ENCODE measurements at places on chromosomes 7 and 10.
A peak's percentile ranks its signal among the peaks of the same experiment; 100 is the strongest.

DNA sequence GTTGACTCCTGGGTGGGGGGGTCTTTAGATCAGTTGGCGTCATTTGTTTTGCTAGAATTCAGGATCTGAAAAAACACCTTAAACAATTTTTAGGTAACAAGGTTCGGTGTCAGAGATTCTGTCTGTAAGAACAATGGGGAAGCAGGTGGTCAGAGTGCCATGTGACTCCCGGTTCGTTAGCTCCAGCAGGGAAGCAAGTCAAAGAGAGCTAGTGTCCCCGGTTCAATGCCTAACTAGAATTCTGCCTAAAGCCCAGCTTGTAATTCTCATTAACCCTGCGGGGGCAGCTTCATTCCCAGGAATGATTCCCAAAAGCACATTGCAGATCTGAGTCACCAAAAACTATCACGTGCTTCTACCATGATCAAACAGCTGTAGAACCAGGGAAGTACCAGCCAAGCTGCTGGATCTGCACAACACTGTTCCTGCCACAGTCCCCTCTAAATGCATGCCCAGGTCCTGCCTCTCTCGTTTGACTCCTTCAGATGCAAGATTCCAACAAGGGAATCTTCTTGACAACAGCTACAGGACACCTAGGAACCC lies 664.3 kb upstream of the CELF2 start:
- no peak for DNase-seq

GRCh38 chr7:34390103-34390502 lies 267.9 kb upstream of the NPSR1 start:
- DNase-seq, result no peak

GRCh38 chr10:105844241-105844640 lies 1203.2 kb downstream of the SORCS3 start:
- no peak for DNase-seq

- no peak for DNase-seq
Observed at GRCh38 chr10:128018236-128018635, 108.0 kb downstream of the MKI67 start.

DNA sequence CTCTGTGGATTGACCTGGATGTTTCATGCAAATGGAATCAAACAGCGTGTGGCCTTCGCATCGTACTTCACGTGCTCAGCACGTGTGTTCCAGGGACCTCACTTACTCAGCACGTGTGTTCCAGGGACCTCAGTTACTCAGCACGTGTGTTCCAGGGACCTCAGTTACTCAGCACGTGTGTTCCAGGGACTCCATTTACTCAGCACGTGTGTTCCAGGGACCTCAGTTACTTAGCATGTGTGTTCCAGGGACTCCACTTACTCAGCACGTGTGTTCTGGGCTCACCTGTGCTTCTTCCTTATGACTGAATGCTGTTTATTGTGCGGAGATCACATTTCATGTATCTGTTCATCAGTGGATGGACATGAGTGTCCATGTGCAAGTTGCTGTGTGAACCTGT lies 22.0 kb downstream of the INPP5A start:
- DNase-seq, result no peak

DNA sequence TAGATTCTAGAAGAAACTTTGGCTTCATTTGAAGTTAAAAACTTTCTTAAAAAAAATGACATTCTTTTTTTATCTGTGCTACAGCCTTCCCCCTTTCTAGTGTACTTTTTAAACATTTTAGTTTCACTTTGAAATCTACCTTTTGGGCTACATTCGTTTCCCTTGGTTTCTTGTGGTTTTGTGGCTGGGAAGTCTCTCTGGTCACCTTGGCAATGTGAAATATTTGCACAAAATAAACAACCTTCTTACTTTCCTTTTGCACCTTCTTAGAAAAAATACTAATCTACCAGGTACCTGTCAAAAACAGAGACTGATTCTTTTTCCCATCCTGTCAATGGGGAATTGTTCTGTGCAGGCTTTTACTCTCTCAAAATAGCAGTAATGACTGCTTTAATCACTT lies 350.2 kb downstream of the GATA3 start:
- DNase-seq, result no peak

- no peak for DNase-seq
Observed at GRCh38 chr7:94999069-94999351, 91.6 kb downstream of the PPP1R9A start.

DNA sequence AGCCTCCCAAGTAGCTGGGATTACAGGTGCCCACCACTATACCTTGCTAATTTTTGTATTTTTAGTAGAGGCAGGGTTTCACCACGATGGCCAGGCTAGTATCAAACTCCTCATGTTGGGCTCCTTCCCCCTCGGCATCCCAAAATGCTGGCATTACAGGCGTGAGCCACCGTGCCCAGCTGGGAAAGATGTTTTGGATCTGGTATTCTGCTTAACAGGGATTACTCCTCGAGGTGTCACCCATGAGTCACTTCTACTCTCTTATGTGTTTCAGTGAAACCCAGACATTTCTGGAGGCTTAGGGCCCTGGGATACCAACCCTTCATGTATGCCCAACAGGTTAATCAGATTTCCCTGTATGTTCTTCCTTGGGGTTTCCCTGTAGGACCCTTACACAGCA lies 11.8 kb upstream of the OPN4 start:
- DNase-seq, result no peak

DNA sequence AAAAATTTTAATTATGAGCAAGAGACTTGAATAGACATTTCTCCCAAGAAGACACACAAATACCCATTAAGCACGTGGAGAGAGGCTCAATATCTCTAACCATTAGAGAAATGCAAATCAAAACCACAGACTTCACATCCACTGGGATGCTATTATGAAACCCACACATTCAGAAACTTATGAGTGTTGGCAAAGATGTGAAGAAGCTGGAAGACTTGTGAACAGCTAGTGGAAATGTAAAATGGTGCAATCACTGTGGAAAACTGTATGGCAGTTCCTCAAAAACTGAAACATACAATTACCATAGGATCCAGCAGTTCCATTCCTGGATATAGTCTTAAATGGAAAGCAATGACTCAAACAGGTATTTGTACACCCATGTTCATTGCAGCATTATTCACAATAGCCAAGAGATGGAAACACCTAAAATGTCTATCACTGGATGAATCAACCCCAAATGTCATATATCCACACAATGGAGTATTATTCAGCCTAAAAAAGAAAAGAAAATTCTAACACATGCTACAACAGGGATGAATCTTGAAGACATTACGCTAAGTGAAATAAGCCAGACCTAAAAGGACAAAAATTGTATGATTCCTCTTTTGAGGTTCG lies 53.5 kb upstream of the FRMD4A start:
- DNase-seq, result no peak

DNA sequence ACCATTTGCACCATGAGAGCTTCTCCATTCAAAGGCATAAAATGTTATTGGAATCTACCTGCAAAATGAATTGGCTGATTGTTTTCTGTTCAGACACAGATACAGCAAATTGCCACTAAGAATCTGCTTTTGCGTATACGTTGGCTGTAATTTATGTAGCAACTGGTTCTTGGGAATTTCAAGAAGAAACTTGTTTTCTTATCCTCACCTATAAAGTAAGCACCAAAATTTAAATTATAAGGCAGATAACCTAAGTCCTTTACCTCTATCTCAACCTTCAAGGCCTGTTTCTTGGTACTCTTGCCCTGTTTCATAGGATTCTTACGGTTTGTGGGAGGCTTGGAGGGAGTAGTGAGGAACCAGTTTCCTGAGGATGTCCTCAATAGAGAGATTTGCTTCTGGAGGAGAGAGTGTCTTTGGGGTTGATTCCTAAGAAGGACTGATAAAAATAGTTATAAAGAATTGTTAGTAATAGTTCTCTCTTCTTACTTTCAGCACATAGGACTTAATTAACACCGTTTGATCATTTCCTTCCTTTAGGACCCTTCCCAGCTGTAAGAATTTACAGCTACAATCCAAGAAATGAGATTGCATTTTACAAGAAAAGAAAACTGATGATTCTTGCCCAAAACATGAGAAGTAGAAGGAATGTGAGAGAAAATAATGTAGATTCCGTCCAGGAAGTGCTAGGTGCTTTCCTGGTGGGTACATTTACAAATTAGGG lies 2.0 kb downstream of the STAMBPL1 start:
- no peak for DNase-seq

- DNase-seq, result no peak
Observed at GRCh38 chr7:80520199-80520598, 8.3 kb upstream of the GNAT3 start.

- no peak for DNase-seq
Observed at GRCh38 chr7:102111061-102112041, 175.3 kb upstream of the SH2B2 start.

GRCh38 chr10:14879124-14879927 lies 660 bp downstream of the SUV39H2 start:
- DNase-seq, result peak; percentile 22

- no peak for DNase-seq
Observed at GRCh38 chr10:3491571-3491970, 293.4 kb downstream of the KLF6 start.

Data from stimulated activated CD8-positive, alpha-beta memory T cell treated with anti-CD3 and anti-CD28 coated beads, Interleukin-4, amount 100 ng/mL, for 24 hours (primary cell).